ENCODE measurements at places on chromosomes 16 and 17.

DNA sequence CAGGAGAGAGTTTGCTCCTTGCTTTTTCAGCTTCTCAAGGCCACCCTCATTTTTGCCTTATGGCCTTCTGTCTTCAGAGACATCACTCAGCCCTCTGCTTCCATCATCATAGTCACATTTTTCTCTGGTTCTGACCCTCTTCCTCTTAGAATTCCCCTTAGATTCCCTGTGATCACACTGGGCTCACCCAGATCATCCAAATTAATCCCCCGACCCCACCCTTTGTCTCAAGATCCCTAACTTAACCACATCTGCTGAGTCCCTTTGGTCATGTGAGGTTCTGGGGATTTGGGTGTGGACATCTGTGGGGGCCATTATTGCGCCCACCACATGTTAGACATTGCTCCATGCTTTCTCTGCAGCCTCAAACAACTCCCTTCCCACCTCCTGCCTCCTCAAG lies 323.4 kb downstream of the CPPED1 start:
- DNase-seq: no peak

GRCh38 chr16:72989579-72990551 lies 58.1 kb downstream of the ZFHX3 start:
- DNase-seq: peak; percentile 85

GRCh38 chr17:40313668-40314583 lies 4.9 kb downstream of the RARA start:
- peak; percentile 82 for DNase-seq

DNA sequence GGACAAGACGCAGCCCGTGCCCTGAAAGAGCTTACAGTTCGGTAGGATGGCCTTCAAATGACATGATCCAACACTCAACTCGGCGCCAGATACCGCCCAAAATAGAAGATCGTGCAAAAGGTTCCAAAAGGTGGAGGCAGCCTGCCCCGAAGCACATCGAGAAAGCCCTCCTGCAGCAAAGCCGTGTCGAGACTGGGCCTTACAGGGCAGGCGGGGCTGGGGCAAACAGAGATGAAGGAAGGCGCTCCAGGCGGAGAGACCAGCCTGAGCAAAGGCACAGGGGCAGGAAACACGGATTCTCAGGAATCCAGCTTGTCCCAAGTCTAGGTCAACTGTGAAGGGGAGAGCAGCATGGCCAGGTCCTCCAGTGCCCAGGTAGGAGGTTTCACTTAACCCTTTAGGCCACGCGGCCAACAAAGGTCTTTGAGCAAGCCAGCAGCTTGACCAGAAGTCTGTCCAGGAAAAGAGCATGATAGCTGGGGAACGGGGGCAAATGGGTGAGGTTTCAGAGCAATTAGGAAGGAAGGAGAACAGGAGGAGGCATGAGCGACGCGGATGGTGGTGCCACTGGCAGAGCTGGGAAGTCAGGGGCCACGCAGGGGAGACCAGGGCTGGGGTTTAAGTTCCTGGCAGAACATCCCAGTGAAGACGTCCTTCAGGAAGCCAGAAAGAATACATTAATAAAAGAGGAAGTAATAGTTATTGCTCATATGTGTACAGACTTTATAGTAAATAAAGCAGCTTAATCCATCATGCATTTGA lies 21.2 kb upstream of the EIF1 start:
- no peak for DNase-seq

- no peak for DNase-seq
Measured at GRCh38 chr17:77068915-77069314, 71.9 kb upstream of the SEC14L1 start.
